ENCODE measurements at places on chromosomes 11 and 22.

DNA sequence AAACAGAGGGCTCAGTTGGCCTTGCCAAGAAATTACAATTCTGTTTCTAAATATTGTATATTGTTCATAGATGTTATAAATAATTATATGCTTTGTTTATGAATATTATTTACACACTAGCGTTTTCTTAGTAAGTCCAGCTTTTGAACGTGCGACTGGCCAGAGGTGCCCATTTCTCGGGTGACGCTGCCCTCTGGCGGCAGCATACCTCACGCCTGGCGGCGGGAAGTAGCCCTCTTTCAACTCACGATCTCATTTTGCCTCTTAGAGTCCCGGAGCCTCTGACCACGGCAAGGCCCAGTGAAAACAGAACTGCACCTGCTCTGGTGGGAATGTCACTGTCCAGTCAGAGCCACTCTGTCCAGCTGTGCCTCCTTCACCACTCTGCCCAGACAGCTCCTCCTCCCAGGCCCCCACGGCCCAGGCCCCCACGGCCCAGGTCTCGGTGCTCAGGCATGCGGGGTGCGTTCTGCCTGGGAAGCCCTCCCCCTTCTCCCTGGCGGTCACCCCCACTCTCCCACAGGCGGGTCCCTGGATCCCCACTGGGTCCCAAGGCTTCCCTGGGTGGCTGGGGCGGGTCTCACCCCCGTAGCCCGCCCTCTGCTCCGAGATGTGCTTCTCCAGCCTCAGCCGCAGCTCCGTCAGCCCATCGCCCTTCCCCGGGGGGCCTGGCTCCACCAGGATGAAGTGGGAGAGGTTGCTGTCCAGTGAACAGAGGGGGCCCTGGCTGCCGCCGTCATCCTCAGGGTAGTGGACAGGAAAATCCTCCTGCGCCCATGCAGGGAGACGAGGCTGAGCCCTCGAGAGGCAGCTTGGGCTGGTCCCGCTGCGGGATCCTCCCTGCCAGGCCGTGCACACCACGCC lies 19.3 kb downstream of the TSSC4 start:
- DNase-seq: no peak

DNA sequence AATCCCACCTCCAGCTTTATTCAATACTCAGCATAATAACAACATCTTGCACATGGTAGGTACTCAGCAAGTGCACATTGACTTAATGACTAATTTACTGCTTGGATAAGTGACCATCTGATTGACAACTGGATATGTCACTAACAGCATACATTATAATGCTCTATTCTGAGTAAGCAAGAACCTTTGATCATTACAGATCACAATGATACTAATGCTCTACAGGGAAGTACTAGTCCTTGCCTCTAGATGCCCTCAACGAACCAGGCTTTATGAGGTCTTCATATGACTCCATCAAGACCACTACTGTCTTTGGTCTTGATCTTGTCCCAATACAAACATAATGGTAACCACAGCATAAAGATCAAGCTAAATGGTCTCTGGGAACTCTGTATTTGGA lies 167.6 kb upstream of the MTMR2 start:
- DNase-seq: no peak

GRCh38 chr11:77384571-77384970 lies 83.1 kb upstream of the GDPD4 start:
- no peak for DNase-seq

DNA sequence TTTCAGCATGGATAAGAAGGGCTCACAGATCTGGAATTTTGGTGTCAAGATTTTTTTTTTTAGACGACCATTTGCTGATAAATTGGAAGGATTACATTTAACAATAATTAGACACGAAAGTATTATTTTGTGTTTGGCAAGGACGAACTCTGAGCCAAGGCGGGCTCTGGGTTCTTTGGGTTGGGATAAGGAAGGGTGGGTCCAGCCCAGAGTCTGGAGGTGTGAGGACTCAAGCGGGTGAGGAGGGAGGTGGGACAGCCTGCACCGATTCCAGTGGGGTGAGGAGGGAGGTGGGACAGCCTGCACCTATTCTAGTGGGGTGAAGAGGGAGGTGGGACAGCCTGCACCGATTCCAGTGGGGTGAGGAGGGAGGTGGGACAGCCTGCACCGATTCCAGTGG lies 4.1 kb downstream of the B3GAT1 start:
- DNase-seq: no peak

- no peak for DNase-seq
These were observed 3.4 kb downstream of the CADM1 start for GRCh38 chr11:115500547-115501501.

DNA sequence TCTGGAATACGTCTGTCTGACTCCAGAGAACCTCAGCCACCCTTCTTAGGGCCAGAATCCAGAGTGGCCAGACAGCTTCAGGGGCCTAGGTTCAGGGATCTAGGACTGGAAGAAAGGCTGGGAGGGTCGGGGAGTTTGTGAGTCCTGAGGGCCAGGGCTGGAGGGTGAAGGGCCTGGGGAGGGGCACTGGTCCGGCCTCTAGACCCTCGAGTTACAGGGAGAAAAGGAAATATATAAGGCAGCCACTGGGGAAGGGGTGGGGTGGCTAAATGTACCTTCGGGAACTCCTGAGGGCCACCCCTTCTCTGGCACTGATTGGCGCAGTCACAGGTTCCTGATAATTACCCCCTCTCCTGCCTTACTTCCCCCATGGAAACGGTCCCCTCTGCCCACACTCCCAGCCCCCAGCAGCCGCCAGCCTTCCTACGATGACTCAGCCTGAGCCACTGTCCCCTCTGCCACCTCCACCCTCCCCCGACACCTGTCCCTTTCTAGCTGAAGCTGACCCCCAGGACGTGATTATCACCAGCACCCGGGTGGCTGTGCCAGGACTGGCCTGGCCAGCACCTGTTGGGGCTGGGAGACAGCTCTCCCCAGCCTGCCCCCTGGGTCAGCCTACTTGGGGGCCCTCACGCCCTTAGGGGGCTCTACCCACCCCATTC lies 26.4 kb downstream of the MB start:
- DNase-seq: no peak

Data from T-helper 22 cell (primary cell).